ENCODE measurements at places on chromosomes 1 and 21.

GRCh38 chr1:36576118-36576517, 93.4 kb upstream of the CSF3R start:
- peak; percentile 63 for DNase-seq

DNA sequence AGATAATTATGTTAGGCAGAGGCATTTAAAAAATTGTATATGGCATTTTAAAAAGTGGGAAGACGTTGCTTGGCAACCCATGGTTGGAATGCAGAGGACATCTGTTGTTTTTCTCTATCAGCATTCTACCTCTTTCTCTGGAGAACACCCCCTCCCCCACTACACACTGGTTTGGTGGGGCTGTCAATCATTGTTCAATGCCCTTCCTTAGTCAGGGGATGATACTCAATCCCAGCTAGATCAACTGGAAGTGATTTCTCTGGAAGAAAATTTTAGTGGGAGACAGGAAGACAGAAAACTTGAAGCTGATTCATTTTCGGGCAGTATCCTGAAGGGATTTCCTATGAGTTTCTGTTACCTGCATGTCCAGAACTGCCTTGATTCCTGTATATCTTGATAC, 35.7 kb upstream of the CAP1 start:
- DNase-seq, result no peak

DNA sequence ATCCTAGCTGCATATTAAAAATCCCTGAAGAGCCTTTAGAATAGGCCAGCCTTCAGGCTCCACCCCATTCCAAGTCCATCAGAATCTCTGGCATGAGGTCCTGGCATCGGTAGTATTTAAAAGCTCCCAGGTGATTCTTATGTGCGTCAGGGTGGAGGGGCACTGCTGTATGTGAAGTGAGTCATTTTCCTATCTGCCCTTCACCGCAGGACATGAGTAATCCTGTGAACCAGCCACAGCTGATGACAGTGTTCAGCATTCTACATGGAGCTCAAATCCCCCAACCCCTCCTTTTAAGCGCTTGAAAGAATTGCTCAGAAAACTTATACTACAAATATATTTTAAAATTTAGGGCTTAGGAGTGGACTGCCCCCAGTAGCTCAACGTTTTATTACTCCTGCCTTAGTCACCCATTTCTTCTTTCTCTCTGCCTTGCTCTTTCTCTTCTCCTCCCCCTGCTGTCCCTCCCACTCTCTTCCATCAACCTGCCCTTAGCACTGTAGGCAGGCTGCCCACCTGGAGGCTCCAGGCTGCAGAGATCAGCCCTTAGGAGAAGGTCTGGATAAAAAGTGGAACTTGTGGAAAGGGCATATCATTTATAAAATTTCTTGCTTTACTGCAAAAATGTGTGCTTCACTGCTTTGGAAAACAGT, 73.8 kb upstream of the ZNF281 start:
- peak; percentile 67 for DNase-seq

DNA sequence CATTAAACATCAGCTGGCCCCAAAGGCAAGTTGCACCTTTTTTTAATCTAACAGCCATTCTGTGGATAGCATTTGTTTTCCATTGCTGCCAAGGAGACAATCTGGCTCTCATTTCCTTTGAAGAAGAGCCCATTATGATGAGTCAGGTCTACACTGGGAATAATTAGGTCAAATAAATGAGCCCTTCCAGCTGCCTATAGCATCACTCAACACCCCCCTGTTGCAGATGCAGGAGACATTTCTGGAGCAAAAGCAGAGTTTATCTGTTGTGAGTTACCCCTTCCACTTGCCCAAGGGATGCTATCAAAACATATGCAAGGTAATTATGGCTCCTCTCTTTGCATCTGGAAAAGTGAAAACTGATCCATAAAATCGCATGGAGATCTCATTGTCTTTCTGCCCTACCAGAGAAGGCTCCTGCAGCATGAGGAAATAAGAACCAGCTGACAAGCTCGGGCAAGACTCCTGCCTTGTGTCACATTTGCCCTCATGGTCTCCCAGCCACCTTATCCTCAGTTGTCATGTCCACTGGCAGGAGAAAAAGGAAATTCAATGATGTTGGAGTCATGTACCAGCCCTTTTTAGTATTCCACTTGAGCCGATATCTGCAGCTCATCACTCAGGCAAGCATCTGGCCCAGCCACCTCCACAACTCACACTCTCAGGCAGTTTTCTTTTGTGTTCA, 135.9 kb downstream of the SLC30A10 start:
- no peak for DNase-seq

DNA sequence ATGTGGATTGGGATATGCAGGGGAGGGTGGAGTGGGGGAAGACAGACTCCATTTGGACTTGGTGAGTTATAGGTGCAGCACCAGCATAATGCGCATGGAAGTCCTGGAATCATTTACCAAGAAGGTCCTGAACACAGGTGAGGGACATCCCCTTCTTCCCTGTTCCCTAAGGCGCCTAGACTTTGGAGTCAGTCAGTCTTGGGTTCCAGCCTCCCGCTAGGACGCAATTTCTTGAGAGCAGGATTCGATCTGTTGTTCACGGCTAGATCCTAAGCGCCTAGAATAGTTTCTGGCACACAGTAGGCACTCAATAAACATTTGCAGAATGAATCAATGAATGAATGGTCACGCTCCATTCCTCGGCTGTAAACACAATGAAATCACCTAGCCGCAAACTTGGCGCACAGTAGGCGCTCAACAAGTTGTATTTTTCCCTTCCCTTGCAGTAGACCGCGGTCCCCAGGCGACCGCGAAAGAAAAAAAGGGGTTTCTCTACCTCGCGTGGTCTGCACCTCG, 1.0 kb upstream of the AK4 start:
- DNase-seq, result no peak

DNA sequence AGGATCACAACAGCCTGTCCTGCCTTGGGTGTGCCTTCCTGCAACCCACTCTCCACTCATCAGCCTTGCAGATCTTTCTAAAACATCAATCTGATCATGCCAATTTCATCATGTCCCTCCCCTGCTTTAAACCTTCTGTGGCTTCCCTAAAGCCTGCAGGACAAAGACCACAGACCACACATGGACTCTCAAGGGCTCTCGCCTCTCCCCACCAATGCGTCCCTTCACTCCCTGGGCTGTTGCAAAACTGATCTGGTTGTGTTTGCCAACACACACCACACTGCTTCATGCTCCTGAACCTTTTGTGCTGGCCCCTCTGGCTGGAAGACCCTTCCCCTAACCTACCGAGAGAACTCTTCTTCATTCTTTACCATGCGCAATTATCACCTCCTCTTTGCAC, 72.4 kb downstream of the ITPKB start:
- DNase-seq, result no peak

GRCh38 chr1:2241820-2242219, 13.7 kb downstream of the SKI start:
- no peak for DNase-seq

DNA sequence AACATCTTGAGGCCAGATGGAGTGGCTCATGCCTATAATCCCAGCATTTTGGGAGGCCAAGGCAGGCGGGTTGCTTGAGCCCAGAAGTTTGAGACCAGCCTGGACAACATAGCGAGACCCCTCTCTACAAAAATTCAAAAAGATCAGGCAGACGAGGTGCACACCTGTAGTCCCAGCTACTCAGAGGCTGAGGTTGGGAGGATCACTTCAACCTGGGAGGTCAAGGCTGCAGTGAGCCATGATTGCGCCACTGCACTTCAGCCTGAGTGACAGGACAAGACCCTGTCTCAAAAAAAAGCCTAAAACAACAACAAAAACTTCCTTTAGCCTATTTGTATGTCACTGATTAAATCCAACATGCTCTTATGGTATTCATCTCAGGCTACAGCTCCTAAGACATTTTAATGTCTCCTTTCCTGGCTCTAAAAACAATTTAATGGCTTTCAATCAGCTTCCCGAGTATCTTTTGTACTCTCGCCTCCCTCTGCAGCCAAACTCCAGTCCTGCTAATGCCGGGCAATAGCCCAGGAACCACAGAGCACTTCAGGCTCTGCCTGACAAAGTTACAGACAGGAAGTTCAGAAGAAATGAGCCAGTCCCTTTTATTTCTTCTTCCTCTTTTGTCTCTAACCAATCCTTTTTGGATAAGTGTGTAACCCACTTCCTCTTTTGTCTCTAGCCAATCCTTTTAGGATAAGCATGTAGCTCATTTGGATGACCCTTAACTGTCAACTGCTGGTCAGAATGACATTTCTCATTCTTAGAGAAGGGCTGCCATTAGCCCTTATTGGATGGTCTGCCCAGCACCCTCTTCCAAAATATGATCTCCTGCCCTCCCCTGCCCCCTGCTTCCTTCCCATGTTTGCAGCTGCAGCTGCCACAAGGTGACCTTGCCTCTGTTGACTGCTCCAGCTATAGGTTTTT, 6.6 kb upstream of the DOP1B start:
- no peak for DNase-seq
